Calu3 (cell line): ENCODE measurements at places on chromosomes 11 and 22. TPM values are rescaled to one million over a fixed set of nuclear protein-coding genes. Genes with fewer than 3 reads are reported as not detected.

DNA sequence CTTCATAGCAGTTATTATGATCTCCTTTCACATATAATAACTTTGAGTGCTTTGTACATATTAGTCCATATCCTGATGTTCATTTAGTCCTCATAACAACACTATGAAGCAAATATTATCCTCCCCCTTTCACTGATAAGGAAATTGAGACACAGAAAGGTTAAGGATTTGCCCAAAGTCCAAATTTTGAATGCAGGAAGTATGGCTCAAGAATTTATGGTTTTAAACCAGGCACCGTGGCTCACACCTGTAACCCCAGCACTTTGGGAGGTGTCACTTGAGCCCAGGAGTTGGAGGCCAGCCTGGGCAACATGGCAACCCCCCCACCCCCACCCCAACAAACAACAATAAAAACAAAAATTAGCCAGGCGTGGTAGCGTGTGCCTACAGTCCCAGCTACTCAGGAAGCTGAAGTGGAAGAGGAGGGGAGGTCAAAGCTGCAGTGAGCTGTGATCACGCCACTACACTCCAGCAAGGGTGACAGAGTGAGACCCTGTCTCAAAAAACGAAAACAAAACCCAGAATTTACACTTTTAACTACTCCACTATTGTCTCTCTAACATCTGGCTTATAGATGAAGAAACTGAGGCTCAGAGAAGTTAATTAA lies 8.6 kb downstream of the CCDC34 start:
- no peak overlapping the region for H3K27ac ChIP-seq
- no peak for DNase-seq
- H3K36me3 ChIP-seq = peaks cover 6% of the 10 kb centered on the region
- no peaks in the 10 kb centered on the region for H3K27me3 ChIP-seq

DNA sequence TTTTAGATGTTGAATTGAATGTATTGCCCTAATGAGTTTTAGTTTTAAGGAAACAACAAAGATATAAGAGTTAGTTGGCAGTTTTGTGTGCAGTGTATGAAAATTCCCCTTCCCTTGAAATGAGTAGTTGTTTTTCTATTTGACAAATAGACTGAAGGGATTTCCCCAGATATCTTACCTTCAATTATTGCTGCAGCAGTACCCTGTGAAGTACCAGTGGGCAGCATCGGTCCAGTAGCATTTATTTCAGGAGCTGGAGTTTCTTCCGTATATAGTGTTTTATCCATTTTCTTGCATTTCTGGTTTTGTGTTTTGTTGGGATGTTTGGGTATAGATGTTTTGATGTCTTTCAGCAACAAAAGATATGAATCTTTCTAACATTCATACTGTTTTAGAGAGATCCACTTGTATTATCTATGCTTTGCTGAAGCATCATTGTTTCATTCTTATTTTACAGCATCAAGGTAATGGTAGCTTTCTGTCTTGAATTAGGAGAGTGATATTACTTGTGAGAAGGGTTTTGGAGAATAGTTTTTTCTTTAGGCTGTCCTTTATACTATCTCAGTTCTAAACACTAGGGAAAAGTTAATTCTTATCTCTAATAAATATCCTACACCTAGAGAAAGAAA lies 7.4 kb downstream of the KMT2A start:
- H3K4me1 ChIP-seq = peaks cover 31% of the 10 kb centered on the region
- H3K27me3 ChIP-seq = no peaks in the 10 kb centered on the region
- no peak overlapping the region for H3K27ac ChIP-seq
- no peak overlapping the region for H3K4me3 ChIP-seq
- peaks cover 4% of the 10 kb centered on the region for H3K36me3 ChIP-seq

DNA sequence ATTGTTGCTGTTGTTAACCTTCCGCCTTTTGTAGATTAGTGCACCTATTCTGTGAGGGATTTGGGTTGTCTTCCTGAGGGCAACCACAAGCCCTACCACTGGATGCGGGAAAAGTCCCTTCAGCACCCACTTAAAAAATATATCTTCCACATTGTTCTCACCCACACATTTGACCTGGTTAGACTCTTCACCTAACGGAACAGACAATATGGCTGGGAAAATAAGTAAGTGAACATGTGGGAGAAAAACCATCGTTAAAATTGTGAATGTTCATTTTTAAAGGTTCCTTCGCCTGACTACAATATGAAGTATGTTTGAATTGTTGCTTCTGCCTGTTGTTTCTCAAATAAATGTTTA lies 72.0 kb upstream of the MPEG1 start:
- peaks cover 43% of the 10 kb centered on the region for H3K27me3 ChIP-seq
- H3K27ac ChIP-seq = no peak overlapping the region
- H3K4me3 ChIP-seq = no peak overlapping the region
- H3K4me1 ChIP-seq = no peaks in the 10 kb centered on the region
- no peak for DNase-seq

GRCh38 chr11:96215110-96215782 lies 127.7 kb downstream of the MAML2 start:
- H3K4me3 ChIP-seq = no peak overlapping the region
- no peaks in the 10 kb centered on the region for H3K27me3 ChIP-seq

- no peaks in the 10 kb centered on the region for H3K27me3 ChIP-seq
- DNase-seq = no peak
- H3K27ac ChIP-seq = no peak overlapping the region
Measured at GRCh38 chr22:45224331-45224730, 16.4 kb downstream of the KIAA0930 start.

GRCh38 chr11:47881145-47881544 lies 33.0 kb upstream of the NUP160 start:
- H3K4me3 ChIP-seq = no peak overlapping the region
- H3K27me3 ChIP-seq = peaks cover 12% of the 10 kb centered on the region
- H3K36me3 ChIP-seq = no peaks in the 10 kb centered on the region
- no peak for DNase-seq
- H3K4me1 ChIP-seq = peaks cover 3% of the 10 kb centered on the region
- no peak overlapping the region for H3K27ac ChIP-seq

DNA sequence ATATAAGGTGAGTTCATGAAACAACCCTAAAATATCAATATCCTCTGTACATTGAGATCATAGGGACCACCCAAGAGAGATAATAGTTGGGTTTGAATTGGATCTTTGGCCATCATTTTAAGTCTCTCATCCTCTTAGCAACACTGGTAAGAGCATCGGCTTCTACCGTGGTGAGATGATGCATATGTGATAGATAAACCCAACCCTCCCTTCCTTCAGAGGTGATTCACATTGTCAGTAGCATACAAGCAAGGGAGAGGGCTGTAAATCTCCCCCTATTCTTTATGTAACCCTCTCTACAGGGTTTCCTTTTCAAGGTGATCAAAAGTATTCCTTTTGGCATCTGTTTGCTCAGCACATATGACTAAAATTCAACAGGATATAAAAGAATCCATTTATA lies 102.4 kb upstream of the MTMR2 start:
- DNase-seq = no peak
- H3K4me3 ChIP-seq = no peak overlapping the region
- peaks cover 5% of the 10 kb centered on the region for H3K36me3 ChIP-seq
- no peak overlapping the region for H3K27ac ChIP-seq

- no peaks in the 10 kb centered on the region for H3K36me3 ChIP-seq
- H3K4me1 ChIP-seq = no peaks in the 10 kb centered on the region
- no peak for DNase-seq
Measured at GRCh38 chr22:49655168-49655812, 172.4 kb downstream of the BRD1 start.

DNA sequence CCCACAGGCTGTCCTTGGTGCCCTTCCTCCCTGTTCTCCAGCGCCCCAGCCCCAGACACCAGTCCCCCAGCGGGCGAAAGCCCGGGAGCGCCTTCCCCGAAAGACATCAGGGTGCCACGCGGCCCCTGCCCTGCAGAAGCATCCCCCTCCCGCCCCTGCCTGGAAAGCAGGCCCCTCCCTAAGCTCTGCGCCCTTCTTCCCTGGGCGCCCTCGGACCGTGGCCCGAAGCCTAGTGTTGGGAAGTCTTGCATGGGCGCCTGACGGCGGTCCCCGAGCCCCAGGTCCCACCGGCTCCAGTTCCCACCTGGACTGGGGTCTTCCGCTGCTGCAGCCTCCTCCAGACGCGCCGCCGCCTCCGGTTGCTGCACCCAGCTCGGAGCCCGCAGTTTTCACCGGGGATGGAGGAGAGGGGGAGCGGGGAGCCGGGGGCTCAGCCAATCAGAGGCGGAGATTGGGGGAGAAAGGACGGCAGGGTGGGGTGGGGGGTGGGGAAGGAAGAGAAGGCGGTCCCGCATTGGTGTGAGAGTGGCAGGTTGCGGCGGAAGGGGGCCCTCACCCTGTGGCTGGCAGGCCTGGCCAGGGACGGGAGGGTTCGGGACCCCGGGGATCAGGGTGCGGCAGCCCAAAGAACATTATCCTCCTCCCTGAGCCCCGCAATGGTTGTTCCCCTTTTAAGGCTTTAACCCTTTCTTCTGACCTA lies at the start of gene THY1:
Gene THY1, minus strand, starts transcription at position 364 of the 700 bp plus-strand sequence. CDS start 2,267 bp downstream, outside the sequence.
- H3K4me3 ChIP-seq = peak within 1 kb of the TSS; percentile 29
- peaks cover 51% of the 10 kb centered on the region for H3K27me3 ChIP-seq
- H3K27ac ChIP-seq = no peak within 1 kb of the TSS
- DNase-seq = no peak
- H3K4me1 ChIP-seq = no peaks in the 10 kb centered on the region

DNA sequence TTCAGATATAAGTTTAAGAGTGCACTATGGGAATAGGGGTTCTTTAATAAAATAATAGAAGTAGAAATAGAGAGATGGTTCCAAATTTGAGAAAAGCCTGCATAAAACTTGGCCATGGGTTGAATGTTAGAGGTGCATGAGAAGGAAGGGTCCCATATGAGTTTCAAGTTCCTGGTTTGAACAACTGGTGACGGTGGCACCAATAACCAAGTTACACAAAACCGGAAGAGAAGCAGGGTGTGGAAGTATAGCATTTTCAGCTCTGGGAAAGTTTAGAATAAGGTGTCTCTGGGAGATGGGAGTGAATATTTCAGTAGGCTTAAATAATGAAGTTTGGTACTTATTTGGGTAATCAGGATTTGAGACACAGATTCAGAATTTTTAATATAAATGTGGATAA lies 2.4 kb downstream of the CASP1 start:
- H3K27me3 ChIP-seq = no peaks in the 10 kb centered on the region
- no peaks in the 10 kb centered on the region for H3K36me3 ChIP-seq
- H3K4me1 ChIP-seq = no peaks in the 10 kb centered on the region

DNA sequence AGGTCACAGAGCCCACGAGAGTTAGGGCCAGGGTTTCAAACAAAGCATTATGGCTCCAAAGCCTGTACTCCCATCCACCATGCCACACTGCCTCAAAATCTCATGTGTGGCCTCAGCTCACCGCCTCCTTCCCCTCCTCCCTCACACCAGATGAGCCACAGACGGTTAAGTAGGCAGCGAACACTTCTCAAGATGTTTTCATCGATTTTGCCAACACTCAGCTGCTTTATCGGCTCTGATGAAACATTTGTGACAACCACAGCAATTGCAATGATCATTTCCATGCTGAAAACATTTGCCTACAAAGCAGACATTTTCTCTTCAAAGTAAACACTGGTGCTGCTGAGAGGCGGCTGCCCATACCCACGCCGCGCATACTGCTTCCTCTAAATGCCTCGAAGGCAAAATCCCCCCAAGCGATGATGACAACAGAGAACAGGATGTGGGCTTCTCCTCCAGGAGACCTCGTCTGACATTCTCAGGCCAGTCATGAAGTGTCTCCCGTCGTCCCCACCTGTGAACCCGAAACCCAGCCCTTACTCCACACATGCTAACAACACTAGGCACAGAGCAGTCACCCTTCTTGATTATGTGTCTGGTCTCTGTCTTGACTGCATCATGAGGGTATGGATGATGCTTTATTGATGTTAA lies 599.2 kb downstream of the SOX6 start:
- no peak for DNase-seq
- no peak overlapping the region for H3K4me3 ChIP-seq
- no peak overlapping the region for H3K27ac ChIP-seq
- H3K36me3 ChIP-seq = no peaks in the 10 kb centered on the region
- peaks cover 19% of the 10 kb centered on the region for H3K4me1 ChIP-seq
- H3K27me3 ChIP-seq = no peaks in the 10 kb centered on the region

DNA sequence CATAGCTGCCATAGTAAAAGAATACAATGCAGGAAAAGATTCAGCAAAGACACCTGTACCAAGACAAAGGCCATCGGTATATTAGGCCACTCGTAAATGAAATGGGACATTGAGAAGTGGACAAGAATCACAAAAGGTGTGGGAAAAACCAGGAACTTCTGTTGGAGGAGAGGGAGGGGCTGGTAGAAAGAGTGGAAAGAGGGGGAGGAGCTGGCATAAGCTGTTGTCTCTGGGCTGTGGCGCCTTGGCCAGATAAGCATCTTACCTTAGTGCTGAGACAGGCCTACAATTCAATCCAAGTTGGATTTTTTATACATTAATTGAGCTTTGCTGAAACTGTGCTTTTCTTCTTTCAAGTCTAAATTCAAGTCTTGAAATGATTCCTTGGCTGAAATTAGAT lies 37.1 kb downstream of the ZNF202 start:
- H3K4me3 ChIP-seq = no peak overlapping the region
- H3K27me3 ChIP-seq = peaks cover 25% of the 10 kb centered on the region
- H3K4me1 ChIP-seq = no peaks in the 10 kb centered on the region
- no peak overlapping the region for H3K27ac ChIP-seq
- no peaks in the 10 kb centered on the region for H3K36me3 ChIP-seq

DNA sequence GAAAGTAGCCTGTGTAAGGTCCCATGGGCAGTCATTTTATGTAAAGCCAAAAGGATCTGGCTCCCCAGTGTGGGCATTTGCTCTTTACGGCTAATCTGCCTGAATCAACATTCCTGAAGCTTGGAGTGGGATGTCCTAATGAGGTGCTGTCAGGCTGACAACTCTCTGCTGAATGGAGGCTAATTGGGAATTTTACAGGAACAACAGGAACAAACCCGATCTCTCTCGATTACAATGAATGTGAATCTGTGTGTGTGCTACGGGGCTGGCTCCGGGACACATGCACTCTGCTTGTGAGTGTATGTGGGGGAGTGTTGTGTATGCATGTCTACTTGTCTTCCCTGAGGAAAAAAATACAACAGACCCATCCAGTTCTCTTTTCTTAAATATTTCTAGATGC lies 415.2 kb downstream of the TENM4 start:
- H3K36me3 ChIP-seq = no peaks in the 10 kb centered on the region
- no peak overlapping the region for H3K4me3 ChIP-seq
- DNase-seq = no peak
- peaks cover 70% of the 10 kb centered on the region for H3K27me3 ChIP-seq

- peak overlapping the region; percentile 93 for H3K27ac ChIP-seq
- H3K4me1 ChIP-seq = peaks cover 86% of the 10 kb centered on the region
- H3K36me3 ChIP-seq = peaks cover 22% of the 10 kb centered on the region
- peak overlapping the region; percentile 34 for H3K4me3 ChIP-seq
Measured at GRCh38 chr11:35009191-35009943, 92.9 kb downstream of the PDHX start.

FXYD2 gene
- total RNA-seq = 7.9 and 9.0 TPM in 2 replicates

NXPE1 gene
- total RNA-seq = not detected in 2 replicates

NUDT8 gene
- 9.7 and 12.7 TPM in 2 replicates for total RNA-seq

MMP12 gene
- total RNA-seq = not detected in 2 replicates

OLFML1 gene
- not detected in 2 replicates for total RNA-seq

CSTF3 gene
- 51.1 and 55.9 TPM in 2 replicates for total RNA-seq

SHISA8 gene
- not detected in 2 replicates for total RNA-seq

BRSK2 gene
- 2.6 and 8.8 TPM in 2 replicates for total RNA-seq

NLRP14 gene
- not detected in 2 replicates for total RNA-seq

PGA5 gene
- total RNA-seq = not detected in 2 replicates

KCNK4 gene
- not detected in 2 replicates for total RNA-seq
